Activated T-helper 2 cell treated with anti-CD3 and anti-CD28 coated beads, Interferon-gamma antibody, Interleukin-2, Interleukin-4, amounts not matched to agents 10 μg/mL and 5 μg/mL and 100 μg/mL, durations not matched to agents 14 hours and 24 hours and 36 hours (primary cell): ENCODE measurements at places on chromosomes 16 and 17. TPM values are rescaled to one million over a fixed set of nuclear protein-coding genes. Genes with fewer than 3 reads are reported as not detected.

DNA sequence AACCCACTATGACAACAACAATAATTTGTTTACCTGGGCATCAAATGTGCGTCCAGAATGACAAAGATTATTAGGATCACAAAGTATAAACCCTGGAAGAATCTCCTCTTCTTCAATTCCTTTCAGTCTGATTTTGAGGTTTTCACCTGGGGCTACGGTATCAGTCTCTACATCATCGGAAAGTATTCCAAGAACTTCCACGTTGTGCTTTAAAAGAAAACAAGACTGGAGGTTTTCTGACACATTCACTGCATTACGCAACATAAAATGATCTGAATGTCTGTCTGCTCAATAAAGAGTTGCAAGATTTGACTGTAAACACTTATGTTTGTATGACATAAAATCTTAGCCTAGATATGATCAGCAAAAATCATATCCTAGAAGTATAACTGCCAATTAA, 26.0 kb upstream of the RSL1D1 start:
- H3K27ac ChIP-seq: no peak overlapping the region
- H3K4me1 ChIP-seq: peaks cover 3% of the 10 kb centered on the region
- H3K4me3 ChIP-seq: no peak overlapping the region
- no peaks in the 10 kb centered on the region for H3K27me3 ChIP-seq

DNA sequence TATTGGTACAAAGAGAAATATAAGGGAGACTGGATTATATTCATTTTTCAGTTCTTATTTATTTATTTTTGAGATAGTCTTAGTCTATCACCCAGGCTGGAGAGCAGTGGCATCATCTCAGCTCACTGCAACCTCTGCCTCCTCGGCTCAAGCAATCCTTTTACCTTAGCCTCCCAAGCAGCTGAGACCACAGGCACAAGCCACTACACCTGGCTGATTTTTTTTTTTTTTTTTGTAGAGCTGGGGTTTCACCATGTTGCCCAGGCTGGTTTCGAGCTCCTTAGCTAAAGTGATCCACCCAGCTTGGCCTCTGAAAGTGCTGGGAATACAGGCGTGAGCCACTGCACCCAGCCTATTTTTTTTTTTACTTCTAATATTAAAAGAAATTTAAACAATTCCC, 40.1 kb upstream of the USP7 start:
- H3K36me3 ChIP-seq: no peaks in the 10 kb centered on the region
- peaks cover 4% of the 10 kb centered on the region for H3K4me1 ChIP-seq
- peaks cover 8% of the 10 kb centered on the region for H3K27me3 ChIP-seq
- H3K4me3 ChIP-seq: no peak overlapping the region

CLDN7 gene
- 0.21 and 0.41 TPM in 2 replicates for total RNA-seq

SLFN12 gene
- total RNA-seq: 7.5 and 8.8 TPM in 2 replicates

MILR1 gene
- 0.16 and 0.46 TPM in 2 replicates for total RNA-seq

GRCh38 chr16:14098081-14098480, 27.0 kb downstream of the MRTFB start:
- H3K4me3 ChIP-seq: no peak overlapping the region
- no peak for DNase-seq
- no peaks in the 10 kb centered on the region for H3K27me3 ChIP-seq
- H3K36me3 ChIP-seq: no peaks in the 10 kb centered on the region
- no peak overlapping the region for H3K27ac ChIP-seq
- peaks cover 8% of the 10 kb centered on the region for H3K4me1 ChIP-seq

- no peak for DNase-seq
- peak overlapping the region; percentile 93 for H3K27ac ChIP-seq
Measured at GRCh38 chr17:42845918-42846593, 1.7 kb downstream of the AOC2 start.

DNA sequence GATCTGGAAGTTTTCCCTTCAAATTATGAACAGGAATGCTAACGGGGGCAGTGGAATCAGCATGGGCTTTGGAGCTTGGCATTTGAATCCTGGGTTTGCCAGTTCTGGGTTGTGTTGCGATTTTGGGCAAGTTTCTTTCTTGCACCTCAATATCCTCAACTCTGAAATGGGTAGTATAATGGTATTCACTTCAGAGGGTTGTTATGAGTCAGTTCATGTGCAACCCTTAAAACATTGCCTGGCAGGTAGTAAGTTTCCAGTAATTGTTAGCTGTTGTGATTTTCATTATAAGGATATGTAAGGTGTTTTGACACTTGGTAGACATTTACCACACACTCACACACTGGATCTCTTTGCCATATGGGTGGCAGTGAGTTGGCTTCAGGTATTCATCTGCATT, 33.4 kb downstream of the SNX29 start:
- no peaks in the 10 kb centered on the region for H3K36me3 ChIP-seq
- H3K27ac ChIP-seq: no peak overlapping the region
- no peaks in the 10 kb centered on the region for H3K4me1 ChIP-seq
- H3K4me3 ChIP-seq: no peak overlapping the region
- H3K27me3 ChIP-seq: no peaks in the 10 kb centered on the region

HCRT gene
- total RNA-seq: not detected in 2 replicates

- no peak for DNase-seq
- peaks cover 6% of the 10 kb centered on the region for H3K36me3 ChIP-seq
- H3K4me1 ChIP-seq: peaks cover 23% of the 10 kb centered on the region
- H3K4me3 ChIP-seq: no peak overlapping the region
- H3K27me3 ChIP-seq: no peaks in the 10 kb centered on the region
- no peak overlapping the region for H3K27ac ChIP-seq
Measured at GRCh38 chr17:78023042-78023441, 64.5 kb downstream of the TNRC6C start.

KCNJ16 gene
- total RNA-seq: not detected in 2 replicates

PROCA1 gene
- total RNA-seq: 7.0 and 7.7 TPM in 2 replicates

GRCh38 chr16:74480150-74481029, 59.1 kb upstream of the CLEC18B start:
- peaks cover 2% of the 10 kb centered on the region for H3K4me1 ChIP-seq
- no peak overlapping the region for H3K4me3 ChIP-seq
- no peak overlapping the region for H3K27ac ChIP-seq

DNA sequence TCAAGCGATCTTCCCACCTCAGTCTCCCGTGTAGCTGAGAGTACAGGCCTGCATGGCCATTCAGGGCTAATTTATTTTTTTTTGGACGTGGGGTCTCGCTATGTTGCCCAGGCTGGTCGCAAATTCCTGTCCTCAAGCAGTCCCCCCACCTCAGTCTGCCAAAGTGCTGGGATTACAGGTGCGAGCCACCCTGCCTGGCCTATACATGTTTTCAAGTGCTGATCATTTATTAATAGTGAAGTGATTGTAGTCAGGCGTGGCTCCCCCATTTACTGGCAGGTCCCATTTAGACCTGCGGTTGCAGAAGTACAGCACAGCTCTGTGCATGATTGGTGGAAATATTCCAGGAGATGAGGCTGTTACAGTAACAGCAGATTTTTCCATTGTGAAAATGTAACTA, 8.4 kb downstream of the FOXK2 start:
- no peak overlapping the region for H3K27ac ChIP-seq
- no peak for DNase-seq
- H3K27me3 ChIP-seq: no peaks in the 10 kb centered on the region
- H3K4me3 ChIP-seq: no peak overlapping the region

DNA sequence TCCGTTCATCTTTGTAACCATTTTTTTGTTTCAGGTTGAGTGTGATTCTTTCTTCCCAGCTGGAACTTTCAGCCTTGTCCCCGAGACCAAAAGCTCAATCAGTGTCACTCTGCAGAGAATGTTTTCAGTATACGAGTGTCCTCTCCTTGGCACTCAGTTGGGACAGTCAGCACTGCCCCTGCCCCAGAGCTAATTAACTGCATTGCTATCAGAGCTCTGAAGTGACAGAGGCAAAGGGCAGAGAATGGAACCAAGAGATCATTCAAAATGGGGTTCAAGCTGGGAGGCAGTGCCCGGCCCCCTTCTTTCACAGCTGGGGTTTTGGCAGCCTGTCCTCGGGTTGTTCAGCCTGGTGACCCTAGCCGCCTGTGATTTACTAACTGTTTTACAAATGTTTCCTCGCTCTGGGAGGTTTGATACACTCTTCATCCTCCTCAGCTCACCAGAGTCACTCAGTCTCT, 195.9 kb upstream of the TBX2 start:
- no peak overlapping the region for H3K27ac ChIP-seq
- no peak for DNase-seq
- H3K36me3 ChIP-seq: no peaks in the 10 kb centered on the region

DNA sequence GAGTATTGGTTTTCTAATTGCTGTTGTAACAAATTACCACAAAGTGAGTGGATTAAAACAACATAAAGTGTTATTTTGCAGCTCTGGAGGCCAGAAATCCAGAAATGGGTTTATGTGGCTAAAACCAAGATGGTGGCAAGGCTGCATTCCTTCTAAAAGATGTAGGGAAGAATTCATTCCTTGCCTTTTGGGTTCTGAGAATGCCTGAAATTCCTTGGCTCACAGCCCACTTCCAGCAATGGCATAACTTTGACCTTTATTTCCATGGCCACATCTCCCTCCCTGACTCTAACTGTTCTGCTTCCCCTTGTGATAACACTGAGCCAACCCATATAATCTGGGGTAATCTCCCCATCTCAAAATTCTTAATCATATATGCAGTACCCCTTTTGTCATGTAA, 269.6 kb upstream of the RPL38 start:
- H3K27ac ChIP-seq: no peak overlapping the region
- no peaks in the 10 kb centered on the region for H3K4me1 ChIP-seq
- peaks cover 1% of the 10 kb centered on the region for H3K27me3 ChIP-seq
- H3K36me3 ChIP-seq: no peaks in the 10 kb centered on the region
- no peak overlapping the region for H3K4me3 ChIP-seq

RANBP10 gene
- total RNA-seq: 16.5 and 17.3 TPM in 2 replicates

GRCh38 chr16:55453909-55454308, 25.1 kb upstream of the MMP2 start:
- no peak overlapping the region for H3K27ac ChIP-seq
- no peak for DNase-seq
- no peak overlapping the region for H3K4me3 ChIP-seq
- no peaks in the 10 kb centered on the region for H3K36me3 ChIP-seq
- peaks cover 7% of the 10 kb centered on the region for H3K27me3 ChIP-seq

DNA sequence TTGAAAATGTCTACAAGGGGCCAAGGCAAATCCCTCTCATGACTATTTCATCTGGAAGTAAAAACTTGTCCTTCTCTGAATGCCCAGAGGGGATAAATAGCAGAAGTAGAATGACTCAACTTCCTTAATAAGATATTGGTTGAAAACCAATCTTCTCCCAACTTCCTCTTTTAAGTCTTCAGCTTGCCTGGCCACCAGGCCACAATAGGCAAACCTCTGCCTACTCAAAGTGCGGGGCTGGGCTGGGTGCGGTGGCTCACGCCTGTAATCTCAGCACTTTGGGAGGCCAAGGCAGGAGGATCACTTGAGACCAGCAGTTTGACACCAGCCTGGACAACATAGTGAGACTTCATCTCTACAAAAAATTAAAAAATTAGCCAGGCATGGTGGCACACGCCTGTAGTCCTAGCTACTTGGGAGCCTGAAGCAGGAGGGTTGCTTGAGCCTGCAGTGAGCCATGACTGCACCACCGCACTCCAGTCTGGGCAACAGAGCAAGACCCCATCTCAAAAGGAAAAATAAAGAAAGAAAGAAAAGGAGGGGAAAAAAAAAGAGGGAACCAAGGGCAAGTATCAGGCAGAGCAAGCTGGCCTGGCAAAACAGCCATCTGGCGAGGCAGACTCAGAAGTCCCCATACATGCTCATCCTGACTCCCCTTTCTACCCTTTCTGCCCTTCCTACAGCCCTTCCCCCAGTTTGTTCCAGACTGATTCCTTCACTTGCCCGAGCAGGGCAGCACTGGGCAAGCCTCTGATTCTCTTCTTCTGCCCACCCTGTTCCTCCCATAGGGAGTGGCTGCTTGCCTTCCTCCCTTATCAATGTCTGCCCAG, 20.6 kb downstream of the MAP3K14 start:
- no peaks in the 10 kb centered on the region for H3K27me3 ChIP-seq
- peaks cover 72% of the 10 kb centered on the region for H3K36me3 ChIP-seq
- H3K27ac ChIP-seq: peak overlapping the region; percentile 46

GRCh38 chr17:71441098-71441497, 679.7 kb upstream of the SOX9 start:
- no peak overlapping the region for H3K27ac ChIP-seq
- H3K36me3 ChIP-seq: no peaks in the 10 kb centered on the region
- no peaks in the 10 kb centered on the region for H3K27me3 ChIP-seq
- DNase-seq: no peak
- H3K4me3 ChIP-seq: no peak overlapping the region
